Activated CD4-positive, alpha-beta T cell treated with anti-CD3 and anti-CD28 coated beads, Interleukin-2, Interleukin-6, amounts not matched to agents 100 ng/mL and 50 ng/mL, durations not matched to agents 16 hours and 8 hours (primary cell): ENCODE measurements at places on chromosomes 3 and 15.

- DNase-seq, result peak; percentile 27
Observed at GRCh38 chr15:62549345-62549970, 384.4 kb upstream of the C2CD4B start.

- peak; percentile 58 for DNase-seq
Observed at GRCh38 chr3:194573680-194574437, 59.4 kb downstream of the TMEM44 start.

DNA sequence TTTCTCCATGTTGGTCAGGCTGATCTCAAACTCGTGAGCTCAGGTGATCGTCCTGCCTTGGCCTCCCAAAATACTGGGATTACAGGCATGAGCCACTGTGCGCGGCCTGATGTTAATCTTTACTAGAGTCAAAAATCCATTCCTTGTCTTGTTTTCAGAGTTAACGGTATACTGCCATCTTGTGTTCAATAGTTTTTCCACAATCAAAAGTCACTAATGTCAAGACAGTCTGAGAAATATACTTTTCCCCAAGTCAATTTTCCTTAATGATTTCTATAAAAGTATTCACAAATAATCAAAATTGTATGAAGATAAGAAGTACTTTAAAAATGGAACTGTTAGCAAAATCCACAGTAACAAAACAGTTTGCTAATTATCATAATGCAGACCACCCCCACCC lies 8.5 kb downstream of the CRBN start:
- DNase-seq, result peak; percentile 38

DNA sequence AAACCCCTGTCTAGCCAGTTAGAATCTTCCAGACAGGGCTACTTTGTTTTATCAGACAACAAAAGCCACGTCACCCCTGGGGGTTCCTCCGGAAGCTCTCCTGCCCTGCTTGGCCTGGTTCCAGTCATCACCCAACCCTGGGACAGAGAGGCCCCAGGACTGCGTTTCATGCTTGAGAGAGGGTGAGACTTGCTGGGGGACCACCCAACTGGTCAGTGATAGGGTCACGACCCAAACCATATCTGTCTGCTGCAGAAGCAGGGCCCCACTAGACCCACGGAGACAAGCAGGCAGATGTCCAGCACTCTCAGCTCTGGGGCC lies 1.2 kb downstream of the NT5DC2 start:
- DNase-seq, result peak; percentile 36

GRCh38 chr15:100593431-100593830 lies 8.6 kb downstream of the LINS1 start:
- DNase-seq, result no peak
